CD14-positive monocyte (primary cell): ENCODE measurements at places on chromosomes 12 and 14. TPM values are rescaled to one million over a fixed set of nuclear protein-coding genes. Genes with fewer than 3 reads are reported as not detected.
A peak's percentile ranks its signal among the peaks of the same experiment; 100 is the strongest.

- DNase-seq = no peak
Observed at GRCh38 chr12:54134850-54135249, 53.9 kb downstream of the SMUG1 start.

The ATP2B1 gene
- polyA plus RNA-seq = 7.4 and 35.9 TPM in 2 replicates

DNA sequence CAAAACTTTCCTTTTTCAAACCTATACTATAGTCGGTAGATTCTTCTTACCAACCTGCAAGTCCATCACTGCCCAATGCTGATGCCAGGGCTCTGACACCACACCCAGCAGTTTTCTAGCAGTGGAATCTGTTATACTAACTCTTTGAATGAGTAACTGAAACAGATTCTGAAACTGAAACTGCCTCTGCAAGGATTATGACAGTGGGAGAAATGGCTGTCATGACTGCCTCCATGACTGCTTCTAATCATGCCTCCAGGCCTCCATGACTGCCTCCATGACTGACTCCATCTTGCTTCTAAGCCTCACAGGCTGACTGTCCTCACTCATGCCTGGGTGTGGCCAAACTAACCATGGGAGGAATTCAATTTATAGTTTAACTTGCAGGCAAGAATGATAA, 29.4 kb upstream of the OXA1L start:
- DNase-seq = peak; percentile 10

DNA sequence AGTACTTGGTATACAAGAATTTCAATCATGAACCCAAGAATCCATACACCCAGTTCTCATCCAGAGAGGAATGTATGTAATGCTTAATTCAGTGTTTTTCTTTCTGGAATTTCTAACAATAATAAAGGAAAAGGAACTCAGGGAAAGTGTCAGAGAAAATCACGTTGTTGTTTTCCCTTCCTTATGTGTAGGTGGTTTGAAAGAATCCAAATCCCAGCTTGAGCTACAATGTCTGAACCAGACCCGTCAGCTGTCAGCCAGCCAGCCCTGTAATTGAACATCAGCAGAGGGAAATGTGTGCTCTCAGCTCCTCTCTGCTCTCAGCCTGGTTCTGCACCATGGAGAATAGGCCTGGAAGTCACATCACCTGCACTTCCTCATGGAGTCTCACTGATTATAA, 126.5 kb downstream of the TMEM30B start:
- DNase-seq = no peak

The ASPG gene
- 0.01 and 0.06 TPM in 2 replicates for polyA plus RNA-seq

GRCh38 chr14:102508774-102509745, 516 bp downstream of the ANKRD9 start:
- DNase-seq = peak; percentile 80

The DAO gene
- not detected in 2 replicates for polyA plus RNA-seq
